Neural progenitor cell (in vitro differentiated cells): ENCODE measurements at places on chromosomes 16 and 17.

DNA sequence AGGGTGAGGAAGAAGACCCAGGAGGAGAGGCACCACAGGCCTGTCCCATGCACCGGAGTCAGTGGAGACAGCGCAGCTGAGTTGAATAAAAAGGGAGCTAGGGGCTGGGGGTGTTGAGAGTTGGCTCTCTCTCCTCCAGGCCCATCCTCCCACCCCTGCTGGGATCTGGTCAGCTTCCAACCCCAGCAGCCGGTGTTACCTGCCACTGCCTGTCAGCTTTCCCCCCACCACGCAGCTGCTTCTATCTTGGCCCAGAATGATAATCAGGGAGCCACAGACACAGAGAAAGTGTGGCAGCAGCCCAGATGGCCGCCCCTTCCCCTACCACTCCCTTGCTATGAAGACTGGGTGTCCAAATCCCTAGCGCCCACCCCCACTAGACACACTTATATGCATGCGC is 120.6 kb upstream of the RPL38 start:
- no peak for DNase-seq

GRCh38 chr17:289409-289808 is 63.2 kb downstream of the RPH3AL start:
- no peak for DNase-seq

DNA sequence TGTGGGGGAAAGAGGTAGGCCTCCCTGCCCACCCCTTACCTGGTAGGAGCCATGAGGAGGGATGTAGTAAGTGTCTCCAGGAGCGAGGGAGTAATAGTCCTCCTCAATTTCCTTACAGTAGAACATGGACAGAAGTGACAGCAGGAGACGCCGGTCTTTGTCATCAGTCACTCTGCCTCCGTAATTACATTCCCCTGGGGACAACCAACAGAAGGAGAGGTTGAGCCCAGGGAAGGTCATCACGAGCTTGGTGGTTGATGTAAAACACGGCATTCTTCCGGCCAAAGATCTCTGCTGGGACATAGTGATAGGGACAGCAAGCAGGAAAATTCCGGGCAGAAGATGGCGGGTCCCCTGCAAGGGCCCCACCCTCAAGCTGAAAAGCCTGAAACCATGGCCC is 47.9 kb downstream of the LYRM1 start:
- DNase-seq = no peak

GRCh38 chr17:75979705-75980187 is 706 bp downstream of the TEN1 start:
- DNase-seq = no peak

GRCh38 chr17:55159251-55159650 is 105.5 kb upstream of the HLF start:
- no peak for DNase-seq
